ENCODE measurements at places on chromosomes 2 and 18.

GRCh38 chr18:38759457-38759856, 1193.9 kb upstream of the CELF4 start:
- DNase-seq = no peak

DNA sequence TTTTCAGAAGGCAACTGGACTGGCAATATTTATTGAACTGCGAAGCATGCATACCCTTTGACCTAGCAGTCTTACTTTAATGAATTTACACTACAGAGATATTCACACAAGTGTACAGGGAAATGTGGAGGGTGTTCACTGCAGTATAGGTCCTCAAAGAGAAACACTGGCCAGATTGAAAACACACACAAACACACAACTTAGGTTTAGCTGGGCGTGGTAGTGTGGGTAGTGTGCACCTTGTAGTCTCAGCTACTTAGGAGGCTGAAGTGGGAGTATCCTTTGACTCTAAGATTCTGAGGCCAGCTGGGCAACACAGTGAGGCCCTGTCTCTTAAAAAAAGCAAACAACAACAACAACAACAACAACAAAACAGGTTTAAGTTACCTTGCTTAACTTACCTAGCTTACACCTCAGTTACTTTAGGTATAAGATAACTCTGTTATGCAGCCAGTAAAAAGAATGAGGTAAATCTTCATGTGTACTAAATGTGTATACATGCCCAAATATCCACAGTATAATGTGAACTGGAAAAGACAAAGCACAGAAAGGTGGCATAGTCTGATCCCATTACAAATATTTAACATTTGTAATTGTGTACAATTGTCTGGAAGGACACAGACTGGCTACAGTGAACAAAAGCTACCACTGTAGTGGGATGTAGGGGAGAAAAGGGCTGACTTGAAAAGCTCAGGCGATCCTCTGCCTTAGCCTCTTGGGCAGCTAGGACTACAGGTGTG, 105.9 kb upstream of the FZD5 start:
- no peak for DNase-seq

DNA sequence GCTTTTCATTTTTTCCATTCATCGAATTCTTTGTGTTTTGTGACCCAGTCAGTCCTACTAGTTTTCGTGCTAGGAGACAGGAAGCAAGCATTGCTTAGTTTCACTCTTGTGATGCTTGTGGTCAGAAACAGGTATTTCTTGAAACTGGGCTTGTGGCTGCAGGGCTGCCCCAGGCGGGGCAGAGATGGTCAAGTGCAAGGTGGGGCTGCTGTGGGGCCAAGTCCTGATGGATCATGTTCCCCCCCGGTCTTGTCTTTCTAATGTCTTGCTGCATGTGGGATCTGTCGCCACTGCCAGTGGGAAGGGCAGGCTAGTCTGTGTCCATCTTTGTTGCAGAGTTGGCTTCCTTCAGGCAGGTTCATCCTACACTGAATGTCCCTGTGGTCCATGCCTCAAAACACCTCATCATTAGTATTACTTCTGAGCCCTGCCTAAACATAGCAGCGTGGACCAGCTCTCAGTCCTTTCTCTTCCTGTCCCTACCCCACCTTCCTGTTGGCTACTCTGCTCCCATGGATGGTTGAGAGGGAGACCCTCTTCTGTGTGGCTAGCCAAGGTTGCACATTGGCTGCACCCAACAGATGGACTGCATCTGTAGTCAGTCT, 38.7 kb downstream of the INPP4A start:
- DNase-seq = no peak

DNA sequence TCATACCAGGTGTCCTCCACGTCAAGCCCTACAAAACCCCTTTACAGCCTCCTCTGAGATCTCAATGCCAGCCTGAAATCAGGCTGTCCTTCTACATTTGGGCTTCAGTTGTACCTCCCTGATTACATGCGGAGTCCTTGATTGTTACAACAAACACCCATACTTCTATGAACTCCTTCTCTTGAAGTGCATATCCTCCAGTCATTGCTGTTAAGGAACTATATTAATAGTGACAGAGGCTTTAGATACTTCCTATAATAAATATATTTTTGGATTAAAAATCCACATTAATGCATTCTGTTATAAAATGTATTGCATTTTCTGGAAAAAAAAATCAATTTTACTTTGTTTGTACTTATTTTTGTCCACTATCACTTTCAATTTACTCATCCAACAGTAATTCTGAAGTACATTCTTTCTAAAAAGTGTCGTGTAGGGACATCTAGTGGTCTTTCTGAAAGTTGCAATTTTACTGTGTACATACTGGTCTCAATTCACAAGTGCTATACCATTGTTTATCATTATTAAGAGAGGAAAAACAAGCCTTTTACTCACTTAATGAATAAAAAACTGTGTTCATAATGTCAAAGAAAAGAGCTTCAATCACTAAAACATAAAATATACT, 316.4 kb downstream of the DSEL start:
- peak; percentile 69 for DNase-seq

- DNase-seq = peak; percentile 45
Measured at GRCh38 chr2:187658952-187659525, 104.8 kb upstream of the TFPI start.

DNA sequence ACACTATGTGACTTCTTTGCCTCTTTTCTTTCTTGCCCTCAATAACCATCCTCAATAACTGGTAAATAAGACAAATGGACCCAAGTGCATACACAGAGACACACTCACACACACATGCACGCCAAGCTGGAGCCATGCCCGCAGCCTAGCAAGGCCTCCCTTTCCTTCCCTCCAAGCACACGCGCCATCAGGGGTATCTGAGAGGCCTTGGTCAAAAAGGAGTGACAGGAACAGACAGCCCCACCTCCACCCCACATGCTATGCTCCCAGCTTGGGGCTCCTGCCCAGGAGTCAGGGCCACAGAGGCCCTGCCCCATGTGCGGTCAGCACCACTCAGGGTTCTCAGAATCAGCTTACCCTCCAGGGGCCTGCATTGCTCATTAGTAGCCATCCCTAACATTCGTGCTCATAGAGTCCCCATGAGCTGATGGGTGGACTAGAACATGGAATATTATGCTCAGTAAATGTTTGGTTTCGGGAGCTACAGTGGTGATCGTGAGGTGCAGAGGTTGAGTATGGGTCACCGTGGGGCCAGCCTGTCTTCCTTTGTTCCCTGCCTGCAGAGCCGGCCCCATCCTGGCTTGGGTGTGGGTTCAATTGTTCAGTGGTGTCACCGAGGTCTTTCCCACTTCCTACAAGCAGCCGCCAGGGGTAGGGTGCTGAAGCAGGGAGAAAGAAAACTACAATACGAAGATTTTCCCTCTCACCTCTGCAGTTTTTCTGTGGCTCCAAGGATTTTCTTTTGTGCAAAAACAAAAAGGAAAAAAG, 158.2 kb upstream of the RAB12 start:
- no peak for DNase-seq

DNA sequence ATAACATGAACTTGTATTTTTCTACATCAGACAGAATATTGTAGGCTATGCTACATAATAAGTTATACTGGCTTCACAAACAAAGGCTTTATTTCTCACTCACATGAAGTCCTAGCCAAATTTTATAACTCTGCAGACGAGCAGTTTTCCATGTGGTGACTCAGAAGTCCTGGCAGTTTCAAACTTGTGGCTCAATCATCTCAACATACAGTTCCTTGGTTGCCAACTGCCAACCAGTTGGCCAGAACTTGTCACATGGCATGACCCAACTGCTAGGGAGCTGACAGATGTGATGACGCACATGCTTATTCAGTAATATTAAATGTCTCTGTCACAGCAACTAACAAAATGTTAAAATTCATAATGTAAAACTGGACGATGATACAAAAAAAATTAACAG, 63.8 kb upstream of the ZC3H15 start:
- peak; percentile 79 for DNase-seq

DNA sequence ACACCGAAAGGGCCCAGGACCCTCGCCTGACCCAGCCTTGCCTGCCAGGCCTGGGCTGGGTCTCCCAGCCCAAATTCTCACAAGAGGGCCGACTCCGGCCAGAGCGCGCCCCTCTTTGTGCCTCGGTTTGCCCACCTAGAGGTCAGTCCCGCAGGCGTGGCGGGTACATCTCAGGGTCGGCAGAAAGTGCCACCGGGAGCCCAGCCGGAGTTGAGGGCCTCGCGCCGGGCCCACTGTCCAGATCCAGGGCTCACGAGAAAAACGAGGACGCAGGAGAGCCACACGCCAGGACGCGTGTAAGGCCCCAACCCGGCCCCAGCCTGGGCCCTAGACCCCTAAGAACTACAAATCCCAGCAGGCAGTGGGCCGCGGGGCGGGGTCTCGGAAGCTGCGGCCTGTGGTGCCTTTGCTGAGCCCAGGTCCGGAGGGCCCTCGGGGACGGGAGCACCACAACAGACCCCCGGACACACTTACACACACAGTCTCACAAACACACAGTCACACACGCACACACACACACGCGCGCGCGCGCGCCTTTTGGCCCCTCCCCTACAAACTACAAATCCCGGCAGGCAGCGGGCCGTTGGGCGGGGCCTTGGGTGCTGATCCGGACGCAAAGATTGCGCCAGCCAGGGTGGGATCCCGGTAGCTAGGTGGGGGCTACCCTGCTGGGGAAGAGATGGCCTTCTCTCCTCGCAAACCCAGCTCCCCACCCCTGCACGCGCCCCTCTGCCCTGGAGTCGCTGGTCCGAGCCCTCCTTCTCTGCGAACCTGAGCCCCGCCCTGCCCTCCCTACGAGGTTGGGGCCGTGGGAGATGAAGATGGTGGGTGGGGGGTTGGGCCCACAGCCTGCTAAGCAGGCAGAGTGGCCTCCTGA, at the start of gene SH2D6:
Gene SH2D6, plus strand, starts transcription at position 583 of the 877 bp plus-strand sequence. CDS start 10,752 bp downstream, outside the sequence.
- DNase-seq = peak; percentile 74

- no peak for DNase-seq
Measured at GRCh38 chr18:62610351-62610700, 87.5 kb downstream of the ZCCHC2 start.

GRCh38 chr2:206981739-206982340, 42.5 kb downstream of the CPO start:
- DNase-seq = peak; percentile 80

- peak; percentile 96 for DNase-seq
Measured at GRCh38 chr2:36482576-36483214, 115.3 kb downstream of the FEZ2 start.
